Fibroblast of the aortic adventitia (primary cell): ENCODE measurements at places on chromosomes 6 and 20. TPM values are rescaled to one million over a fixed set of nuclear protein-coding genes. Genes with fewer than 3 reads are reported as not detected.

DNA sequence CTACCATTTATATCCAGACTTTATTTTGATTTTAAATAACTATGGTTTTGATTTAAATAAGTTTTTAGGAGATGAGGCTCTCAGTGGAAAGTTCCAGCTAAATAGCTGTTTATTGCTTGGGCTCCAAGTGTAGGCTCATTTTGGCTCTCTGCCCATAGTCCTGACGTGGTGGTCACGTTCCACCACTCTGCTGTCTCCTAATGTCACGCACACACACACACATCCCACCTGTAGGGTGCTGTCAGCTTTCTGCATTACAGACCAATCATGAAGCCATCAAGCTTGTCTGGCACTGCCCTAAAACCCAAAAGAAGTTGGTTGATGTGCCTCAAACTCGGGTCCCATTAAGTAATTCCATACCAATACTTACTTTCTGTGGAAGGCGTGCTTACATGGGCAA, 45.4 kb downstream of the PANK2 start:
- no peak for DNase-seq

DNA sequence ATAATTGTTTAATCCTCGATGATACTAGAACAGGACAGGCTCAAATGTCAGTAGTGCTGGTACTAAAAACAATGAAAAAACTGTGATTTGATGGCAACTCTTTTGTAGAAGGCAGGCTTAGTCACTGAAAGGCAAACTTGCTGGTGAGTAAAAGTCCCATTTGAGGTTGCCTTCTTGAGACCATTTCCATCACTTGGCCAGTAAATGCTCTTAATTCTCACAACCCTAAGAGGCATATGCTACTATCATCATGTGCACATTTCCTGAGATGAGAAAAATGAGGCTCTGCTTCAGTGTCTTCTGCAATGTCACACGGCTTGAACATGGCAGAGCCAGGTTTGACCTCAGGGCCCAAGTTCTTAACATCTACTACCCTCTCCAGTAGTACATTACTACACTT, 9.9 kb downstream of the AKIRIN2 start:
- DNase-seq, result no peak

DNA sequence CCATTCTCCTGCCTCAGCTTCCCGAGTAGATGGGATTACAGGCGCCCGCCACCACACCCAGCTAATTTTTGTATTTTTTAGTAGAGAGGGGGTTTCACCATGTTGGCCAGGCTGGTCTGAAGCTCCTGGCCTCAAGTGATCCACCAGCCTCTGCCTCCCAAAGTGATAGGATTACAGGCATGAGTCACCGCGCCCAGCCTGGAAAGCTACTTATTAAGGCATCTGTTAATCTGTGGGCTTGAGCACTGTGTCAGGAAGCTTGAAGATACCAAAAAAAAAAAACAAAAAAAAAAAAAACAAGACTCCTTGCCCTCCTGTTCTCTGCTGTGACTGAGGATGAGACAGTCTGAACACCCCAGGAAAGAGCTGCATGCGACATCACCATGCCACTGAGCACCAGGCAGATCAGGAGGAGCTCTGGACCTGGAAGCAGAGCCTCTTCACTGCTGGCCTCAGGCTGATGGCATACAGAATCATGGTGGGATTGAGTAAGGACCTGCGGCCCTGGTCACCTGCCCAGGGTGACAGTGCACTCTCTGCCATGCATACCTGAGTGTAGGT, 166.5 kb upstream of the SNX9 start:
- DNase-seq, result no peak

DNA sequence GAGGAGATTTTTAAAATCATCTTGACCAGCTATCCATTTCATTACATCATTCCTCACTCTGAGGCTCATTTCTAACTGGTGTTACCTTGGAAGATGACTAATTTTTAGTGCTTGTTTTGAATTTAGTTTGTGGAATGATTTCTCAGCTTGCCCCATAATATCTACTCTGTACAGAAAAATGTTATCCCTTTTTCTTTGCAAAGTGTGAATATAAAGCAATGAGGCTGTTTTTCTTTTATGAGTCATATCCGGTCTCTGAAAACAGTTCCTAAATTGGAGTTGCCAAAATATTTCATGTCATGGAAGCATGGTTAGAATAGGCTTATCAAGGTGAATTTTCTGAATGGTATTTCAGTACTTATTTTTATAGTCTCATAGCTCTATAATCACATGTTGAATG, 43.8 kb downstream of the FUT9 start:
- DNase-seq, result no peak

DNA sequence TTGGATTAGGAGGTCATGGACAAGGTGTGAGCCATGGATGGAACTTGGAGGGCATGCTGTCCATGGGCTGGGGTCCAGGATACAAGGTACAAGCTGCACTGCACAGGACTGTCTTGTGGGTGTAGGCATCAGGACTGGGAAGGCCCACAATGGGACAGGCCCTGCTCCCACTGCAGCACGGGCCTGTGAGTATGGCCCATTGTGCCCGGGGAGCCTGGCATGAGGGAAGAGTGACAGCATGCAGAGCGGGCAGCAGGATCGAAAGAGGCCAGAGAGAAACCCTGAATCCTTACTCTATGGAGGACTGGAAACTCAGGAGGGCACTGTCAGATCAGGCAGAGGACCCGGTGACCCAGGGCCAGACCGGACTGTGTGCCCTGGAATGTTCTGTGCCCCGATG, 211.3 kb downstream of the PREX1 start:
- DNase-seq, result no peak

GRCh38 chr6:35264550-35265274, 5.2 kb downstream of the ZNF76 start:
- DNase-seq, result no peak

DNA sequence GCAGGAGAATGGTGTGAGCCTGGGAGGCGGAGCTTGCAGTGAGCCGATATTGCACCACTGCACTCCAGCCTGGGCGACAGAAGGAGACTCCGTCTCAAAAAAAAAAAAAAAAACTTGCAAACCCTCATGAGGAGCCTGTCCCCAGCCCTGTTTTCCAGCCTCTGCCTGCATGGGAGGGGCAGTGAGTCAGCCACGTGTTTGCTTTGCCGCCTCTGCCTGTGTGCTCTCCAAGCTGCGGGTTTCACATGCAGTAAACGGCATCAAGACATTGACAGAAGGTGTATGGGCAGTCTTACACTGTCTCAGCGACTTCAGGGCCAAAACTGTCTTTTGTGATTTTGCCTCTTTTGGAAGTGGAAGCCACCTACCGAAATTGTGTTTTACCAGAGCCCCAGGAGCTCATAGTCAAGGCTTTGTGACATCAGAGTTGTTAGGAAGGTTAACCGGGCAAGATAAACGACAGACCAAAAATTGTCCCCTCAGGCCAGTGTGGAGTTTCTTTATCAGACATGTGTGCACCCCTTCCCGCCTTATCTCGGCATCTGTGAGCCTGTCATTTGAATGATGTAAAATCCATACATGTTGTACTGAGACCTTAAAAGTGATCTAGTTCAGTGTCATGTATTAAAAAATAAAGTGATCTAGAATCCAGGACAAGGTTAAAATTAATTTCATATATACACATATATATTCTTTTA, 52.9 kb downstream of the RPP40 start:
- DNase-seq, result no peak

DNA sequence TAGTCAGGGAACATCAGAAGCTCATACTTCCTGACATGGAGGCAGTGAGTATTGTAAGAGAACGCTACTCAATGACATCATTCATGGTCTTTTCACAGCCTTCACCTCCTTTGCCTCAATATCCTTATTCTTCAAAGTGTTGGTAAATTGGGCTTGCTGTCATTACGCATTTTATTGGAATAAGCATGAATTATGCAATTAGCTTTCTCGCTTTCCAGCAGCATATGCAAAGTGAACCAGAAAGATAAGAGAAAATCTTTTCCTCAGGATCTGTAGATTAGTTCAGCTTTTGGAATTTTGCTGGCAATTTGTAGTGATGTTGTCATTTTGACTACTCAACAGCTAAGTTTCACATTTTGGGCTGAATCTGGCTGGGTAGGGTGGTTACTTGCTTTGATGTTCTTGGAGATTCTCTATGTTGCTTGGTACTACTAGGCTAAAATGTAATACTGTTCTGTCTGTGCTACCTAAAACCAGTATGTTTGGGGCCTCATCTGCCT, 1012.1 kb downstream of the KIF16B start:
- no peak for DNase-seq

DNA sequence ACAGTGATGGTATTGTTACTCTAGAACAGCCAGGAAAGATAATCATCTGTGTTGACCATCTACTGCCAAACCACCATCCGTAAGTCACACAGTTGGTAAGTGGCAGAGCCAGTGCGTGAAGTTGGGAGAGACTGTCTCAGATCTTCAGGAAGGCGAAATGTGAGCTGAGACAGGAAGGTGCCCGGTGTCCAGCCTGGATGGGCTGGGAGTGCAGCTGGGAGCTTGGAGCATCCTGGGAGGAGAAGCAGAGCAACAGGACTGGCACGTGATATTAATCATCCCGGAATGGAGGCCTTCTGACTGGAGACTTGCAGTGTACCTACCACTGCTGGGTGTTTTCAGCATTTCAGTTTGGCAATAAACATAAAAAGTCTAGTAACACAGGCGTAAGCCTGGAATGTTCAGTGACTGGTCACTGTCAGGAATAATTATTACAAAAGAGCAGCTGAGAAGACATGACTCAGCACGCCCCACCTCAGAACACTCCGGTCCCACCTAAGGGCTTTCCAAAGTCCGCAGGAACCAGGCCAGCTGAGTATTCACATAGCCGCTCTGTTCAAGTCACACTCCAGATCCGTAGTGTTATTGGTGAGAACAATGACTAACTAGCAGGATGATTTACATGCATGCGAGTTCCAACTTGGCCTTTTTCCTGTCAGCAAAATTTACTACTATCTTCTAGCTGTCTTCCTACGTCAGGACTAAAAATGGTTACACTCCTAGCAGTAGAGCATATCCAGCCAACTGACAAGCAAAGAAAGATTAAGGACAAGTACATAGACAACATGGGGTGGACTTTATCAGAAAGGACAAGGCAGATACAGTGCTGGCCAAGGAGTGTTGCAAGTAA, 45.1 kb upstream of the PNRC1 start:
- DNase-seq, result peak; percentile 100

DNA sequence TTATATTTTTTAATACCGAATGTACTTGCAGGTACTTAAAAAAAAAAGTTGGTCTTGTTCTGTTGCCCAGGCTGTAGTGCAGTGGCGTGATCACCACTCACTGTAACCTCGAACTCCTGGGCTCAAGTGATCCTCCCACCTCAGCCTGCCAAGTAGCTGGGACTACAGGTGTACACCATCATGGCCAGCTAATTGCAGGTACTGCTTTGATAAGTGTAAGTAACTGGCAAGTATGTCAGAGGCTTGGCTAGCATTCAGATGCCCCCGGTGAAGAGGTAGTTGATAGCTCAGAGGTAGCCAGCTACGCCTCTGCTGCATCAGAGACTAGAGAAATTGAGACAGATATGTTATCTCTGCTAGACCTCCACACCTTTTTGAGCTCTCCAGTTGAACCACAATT, 40.5 kb downstream of the BTBD9 start:
- no peak for DNase-seq

GRCh38 chr20:21126581-21126870, 644 bp downstream of the KIZ start:
- DNase-seq, result peak; percentile 27

DNA sequence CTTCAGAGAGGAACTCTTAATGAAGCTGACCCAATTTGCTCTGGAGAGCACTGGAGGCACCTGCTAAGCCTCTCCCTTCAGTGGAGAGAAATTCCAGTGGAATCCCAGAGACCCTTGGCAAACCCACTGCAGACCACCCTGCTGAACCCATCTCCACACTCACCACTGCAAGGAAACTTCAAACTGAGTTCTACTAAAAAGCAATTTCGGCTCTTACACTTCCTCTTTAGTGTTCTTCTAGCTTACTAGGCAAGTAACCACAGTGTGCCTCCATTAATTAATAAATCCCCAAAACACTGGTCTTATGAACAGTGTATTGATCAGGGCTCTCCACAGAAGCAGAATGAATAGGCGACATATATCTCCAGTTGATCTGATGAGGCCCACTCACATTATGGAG, 43.0 kb upstream of the HLA-E start:
- DNase-seq, result no peak

- DNase-seq, result no peak
These were observed 716.8 kb upstream of the GJE1 start for GRCh38 chr6:141415896-141416295.

- DNase-seq, result no peak
These were observed 86.6 kb downstream of the HFE start for GRCh38 chr6:26173836-26174145.

DNA sequence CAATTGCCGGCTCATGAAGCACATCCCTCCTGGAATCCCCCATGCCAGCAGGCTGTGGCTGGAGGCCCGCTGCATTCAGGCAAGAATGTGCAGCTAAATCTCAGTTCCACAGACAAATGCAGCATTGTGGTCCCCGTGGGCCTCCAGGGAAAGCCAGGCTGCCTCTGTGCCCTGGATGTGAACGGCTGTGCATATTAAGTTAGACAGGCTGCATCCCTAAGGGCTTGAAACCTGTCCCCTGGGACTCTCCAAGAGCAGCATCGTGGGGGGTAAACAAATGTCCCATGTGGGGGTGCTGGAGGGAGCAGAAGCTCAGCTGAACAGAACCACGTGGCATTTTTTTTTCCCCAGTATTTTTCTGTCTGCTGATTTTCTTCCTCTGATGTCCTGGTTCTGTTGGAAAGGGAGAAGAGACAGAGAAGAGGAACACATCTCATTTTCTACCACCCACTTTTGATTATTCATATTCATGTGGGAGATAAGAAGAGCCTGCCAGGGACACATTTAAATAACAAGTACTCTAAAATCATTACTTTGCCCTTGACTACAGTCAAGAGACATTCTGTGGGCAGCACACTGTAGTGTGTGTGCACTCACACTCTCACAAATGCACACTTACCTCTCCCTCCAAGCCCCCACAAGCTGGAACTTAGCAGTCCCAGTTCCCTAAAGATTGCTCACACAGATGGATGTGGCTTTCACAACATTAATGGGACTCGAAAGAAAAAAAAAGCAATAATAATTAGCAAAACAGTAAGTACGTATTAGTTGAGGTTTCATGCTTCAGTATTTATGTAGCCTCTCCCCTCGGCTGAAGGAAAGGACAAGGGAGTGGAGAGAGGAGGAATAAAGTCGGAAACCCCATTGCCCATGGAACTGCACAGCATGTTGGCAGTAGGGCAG, 16.9 kb downstream of the GFOD1 start:
- DNase-seq, result no peak

DNA sequence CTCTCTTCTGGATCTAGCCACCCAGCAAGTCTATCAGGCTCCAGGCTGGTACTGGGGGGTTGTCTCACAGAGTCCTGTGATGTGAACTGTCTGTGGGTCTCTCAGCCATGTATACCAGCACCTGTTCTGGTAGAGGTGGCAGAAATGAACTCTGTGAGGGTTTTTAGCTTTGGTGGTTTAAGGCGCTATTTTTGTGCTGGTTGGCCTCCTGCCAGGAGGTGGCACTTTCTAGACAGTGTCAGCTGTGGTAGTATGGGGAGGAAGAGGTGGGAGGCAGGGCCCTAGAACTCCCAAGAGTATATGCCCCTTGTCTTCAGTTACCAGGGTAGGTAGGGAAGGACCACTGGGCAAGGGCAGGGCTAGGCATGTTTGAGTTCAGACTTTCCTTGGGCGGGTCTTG, 75.8 kb downstream of the SNAP91 start:
- no peak for DNase-seq

TP53TG5 gene
- total RNA-seq, result 0.09 TPM in 1 of 2 replicates, not detected in the other

BANF2 gene
- not detected in 2 replicates for total RNA-seq

LGSN gene
- total RNA-seq, result not detected in 2 replicates

RIPOR3 gene
- total RNA-seq, result 1.6 and 6.5 TPM in 2 replicates

C6orf58 gene
- total RNA-seq, result not detected in 2 replicates

ZFP57 gene
- total RNA-seq, result 0.49 TPM in 1 of 2 replicates, not detected in the other

ASIP gene
- total RNA-seq, result not detected in 2 replicates

MOXD1 gene
- 6.1 and 78.8 TPM in 2 replicates for total RNA-seq
